Urothelium cell line (cell line): ENCODE measurements at places on chromosomes 4 and X.
A peak's percentile ranks its signal among the peaks of the same experiment; 100 is the strongest.

DNA sequence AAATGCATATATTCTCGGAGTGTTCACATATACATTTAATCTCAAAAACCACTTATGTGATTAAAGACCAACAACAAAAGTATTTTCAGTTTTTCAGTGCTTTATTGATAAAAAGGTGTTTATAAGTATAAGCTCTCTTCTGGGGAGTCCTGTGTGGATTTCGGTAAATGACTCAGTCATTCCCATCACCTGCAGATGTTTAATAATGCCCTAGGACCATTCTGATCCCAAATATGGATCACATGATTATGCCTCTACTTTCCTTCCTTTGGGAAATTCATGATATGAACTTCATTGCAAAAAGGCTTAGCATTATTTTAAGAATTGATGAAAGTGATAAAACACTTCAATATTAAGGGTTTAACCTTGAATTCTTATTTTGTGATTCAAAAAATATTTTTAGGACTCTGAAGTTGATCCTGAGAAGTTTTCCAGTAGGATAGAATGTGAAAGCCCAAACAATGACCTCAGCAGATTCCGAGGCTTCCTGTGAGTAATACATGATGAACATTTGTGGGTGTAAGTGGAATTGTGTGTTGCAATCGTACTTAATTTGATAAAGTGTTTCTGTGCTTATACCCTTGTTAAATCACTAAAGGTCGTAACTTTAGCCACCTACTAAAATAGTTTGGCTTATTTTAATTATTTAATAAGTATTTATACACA is 40.2 kb downstream of the ATP10D start:
- DNase-seq = peak; percentile 52

GRCh38 chr4:8780086-8780485 is 91.6 kb downstream of the HMX1 start:
- no peak for DNase-seq

DNA sequence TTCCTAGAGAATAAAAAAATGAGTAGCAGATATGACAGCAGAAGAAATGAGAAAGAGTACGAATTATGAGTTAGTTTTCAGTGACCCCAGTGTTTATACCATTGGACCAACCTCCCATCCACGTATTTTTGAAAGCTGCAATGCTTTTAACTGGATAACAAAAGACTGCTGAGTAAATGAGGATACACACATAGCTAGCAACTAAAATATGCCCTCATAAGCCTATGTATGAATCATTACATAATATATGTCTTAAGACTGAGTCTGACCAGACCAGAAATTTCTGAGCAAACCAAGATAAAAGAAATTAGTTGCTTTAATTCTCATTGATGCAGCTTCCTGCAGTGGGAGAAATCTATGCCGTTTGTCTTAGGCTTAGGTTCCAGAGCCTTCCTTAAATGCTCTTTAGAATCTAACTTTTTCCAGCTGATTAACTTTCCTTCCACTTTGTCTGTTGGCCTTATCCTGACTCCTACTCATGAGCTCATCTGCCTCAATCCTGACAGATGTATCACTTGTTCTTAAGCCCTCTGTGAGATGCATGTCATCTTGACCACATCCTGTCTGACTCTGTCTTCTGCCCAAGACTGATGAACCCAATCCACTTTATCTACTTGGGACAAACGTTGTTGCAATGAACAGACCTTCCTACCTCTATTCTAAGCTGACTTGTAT is 301.4 kb upstream of the AADAT start:
- DNase-seq = peak; percentile 39

DNA sequence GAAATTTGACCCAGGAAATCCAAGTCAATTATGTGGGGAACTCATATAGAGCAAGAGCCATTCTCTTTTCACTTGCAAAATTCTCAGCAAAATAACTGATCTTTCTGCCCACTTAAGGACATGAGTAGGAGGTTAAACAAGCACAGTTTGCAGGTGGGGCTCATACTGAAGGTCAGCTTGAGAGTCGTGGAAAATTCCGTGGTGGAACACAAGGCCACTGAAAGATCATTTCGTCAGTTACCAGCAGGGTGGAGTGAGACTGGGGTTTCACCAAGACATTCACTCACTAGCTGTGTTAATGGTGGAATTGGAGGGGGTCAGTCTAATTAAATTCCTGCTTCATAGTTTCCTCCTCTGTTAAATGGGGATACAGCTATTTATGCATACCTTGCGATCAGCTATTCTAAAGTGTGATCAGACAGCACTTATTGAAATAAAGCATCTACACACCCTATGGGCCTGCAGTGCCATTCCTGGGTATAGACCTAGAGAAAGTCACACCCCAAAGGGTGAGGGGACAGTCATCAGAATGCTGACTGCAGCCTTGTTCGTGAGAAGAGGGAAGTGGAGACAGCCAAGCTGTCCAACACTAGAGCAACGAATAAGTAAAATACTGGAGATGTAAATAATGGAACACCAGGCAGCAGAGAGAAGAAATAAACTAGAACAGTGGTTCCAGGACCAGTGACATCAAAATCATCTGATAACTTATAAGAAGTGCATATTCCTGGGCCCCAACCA is 42.7 kb upstream of the CLNK start:
- no peak for DNase-seq

- peak; percentile 51 for DNase-seq
Measured at GRCh38 chr4:141391771-141392170, 171.1 kb downstream of the ZNF330 start.

DNA sequence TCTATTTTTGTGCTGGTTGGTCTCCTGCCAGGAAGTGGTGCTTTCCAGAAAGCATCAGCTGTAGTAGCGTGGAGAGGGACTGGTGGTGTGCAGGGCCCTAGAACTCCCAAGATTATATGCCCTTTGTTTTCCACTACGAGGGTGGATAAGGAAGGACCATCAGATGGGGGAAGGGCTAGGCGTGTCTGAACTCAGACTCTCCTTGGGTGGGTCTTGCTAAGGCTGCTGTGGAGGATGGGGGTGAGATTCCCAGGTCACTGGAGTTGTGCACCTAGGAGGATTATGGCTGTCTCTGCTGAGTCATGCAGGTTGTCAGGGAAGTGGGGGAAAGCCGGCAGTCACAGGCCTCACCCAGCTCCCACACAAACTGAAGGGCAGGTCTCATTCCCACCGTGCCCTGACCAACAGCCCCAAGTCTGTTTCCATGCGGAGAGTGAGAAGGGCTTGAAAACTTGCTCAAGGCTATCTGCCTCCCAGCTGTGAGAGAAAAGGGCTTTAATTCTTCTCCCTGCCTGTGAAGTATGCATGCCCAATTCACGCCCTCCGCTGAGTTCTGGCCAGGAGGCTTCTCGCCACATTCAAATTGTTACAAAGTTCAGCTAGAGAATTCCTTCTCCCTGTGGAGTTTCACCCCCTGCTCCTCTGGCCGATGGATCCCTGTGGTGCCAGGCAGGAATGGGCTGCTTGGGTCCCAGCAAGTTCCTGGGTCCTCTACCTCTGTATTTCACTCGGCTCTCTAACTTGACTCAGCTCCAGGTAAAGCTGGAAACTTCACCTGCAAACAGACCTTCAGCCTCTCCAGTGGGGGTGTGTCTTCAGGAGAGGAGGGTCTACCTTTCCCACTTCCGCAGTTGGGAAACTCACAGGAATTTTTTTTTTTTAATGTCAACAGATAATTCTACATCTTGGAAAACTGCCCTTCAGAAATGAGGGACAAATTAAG is 7.7 kb upstream of the CSTF2 start:
- DNase-seq = no peak

DNA sequence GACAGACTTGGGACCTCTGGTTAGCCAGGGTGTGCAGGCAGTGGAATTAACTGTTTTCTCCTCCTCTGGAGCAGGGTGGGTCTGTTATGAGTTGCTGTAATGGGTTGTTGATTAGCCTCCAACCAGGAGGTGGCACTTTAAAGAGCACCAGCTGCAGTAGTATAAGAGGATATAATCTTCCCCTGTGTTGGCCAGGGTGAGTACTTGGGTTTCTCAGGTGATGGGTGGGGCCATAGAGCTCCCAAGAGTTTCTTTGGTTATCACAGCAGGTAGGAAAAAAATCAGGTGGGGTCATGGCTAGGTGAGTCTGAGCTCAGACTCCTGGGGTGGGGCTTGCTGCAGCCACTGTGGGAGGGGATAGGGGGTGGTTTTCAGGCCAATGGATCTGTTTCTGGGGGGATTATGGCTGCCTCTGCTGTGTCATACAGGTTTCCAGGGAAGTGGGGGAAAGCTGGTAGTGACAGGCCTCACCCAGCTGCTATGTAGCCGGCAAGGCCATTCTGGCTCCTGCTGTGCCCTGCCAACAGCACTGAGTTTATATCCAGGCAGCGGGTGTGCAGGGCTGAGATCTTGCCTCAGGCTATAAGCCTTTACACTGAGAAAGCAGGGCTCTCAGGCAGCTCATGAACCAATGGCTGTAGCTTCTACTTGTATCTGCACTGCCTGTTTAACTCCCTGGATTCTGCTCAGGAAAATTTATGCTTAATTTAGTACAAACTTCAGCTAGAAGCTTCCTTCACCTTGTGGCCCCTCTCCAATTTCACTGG is 70.1 kb downstream of the CCNG2 start:
- DNase-seq = no peak

DNA sequence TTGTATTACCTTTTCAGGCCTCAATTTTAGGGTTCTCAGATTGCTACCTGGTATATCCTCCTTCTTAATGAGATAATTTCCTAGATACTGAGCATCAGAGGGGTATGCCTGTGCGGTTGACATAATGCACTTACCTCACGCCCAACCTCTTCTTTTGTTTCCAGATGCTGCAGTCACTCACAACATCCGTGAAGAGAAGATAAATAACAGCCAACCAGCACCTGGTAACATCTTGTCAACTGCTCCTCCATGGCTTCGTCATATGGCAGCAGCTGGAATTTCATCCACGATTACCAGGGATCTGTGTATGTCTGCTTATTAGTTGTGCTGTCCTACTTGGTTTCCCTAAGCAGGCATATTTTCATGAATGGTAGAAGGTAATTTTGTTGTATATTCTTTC is 16.7 kb downstream of the SAGE1 start:
- DNase-seq = no peak

DNA sequence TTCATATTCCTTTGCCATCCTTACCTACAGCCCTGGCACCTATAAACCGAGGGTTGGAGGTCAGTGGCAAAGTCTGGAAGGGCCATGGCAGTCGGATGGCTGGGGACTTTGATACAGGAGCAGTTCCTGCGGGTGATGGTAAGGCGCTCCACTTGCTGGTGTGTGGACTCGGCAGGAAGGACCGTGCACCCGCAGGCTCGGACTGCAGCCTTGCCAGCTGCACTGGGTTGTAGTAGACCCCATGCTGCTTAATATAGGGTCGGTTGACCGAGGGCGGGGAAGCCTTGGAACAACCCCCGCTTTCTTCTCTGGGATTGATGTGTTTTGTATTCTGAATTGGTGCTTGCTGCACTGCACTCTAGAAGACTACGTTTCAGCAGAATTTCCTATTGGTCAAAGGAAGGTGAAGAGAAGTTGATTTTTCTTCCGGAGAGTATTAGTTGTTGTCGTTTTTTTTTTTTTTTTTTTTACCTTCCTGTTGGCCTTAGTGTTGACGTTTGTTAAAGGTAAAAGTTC is 638 bp downstream of the BLTP1 start:
- DNase-seq = peak; percentile 17

- DNase-seq = no peak
Measured at GRCh38 chrX:2682565-2683177, 8.4 kb upstream of the CD99 start.

GRCh38 chr4:165369522-165369921 is 9.3 kb upstream of the CPE start:
- DNase-seq = no peak

GRCh38 chrX:39676434-39676833 is 421.3 kb downstream of the BCOR start:
- no peak for DNase-seq

GRCh38 chrX:150337536-150337935 is 25.6 kb upstream of the MAMLD1 start:
- no peak for DNase-seq

GRCh38 chrX:3518870-3519269 is 172.4 kb upstream of the MXRA5 start:
- peak; percentile 70 for DNase-seq

- DNase-seq = no peak
Measured at GRCh38 chr4:169620880-169621248, 486 bp downstream of the CLCN3 start.

- DNase-seq = peak; percentile 37
Measured at GRCh38 chr4:122652379-122652778, 31.5 kb upstream of the IL21 start.

- DNase-seq = no peak
Measured at GRCh38 chrX:24301060-24301459, 12.8 kb downstream of the SUPT20HL2 start.

- DNase-seq = no peak
Measured at GRCh38 chr4:95213366-95213765, 335.4 kb downstream of the UNC5C start.
